ENCODE measurements at places on chromosomes 12 and 14.

- DNase-seq: no peak
These were observed 9.4 kb downstream of the AKT1 start for GRCh38 chr14:104786091-104786586.

- DNase-seq: no peak
These were observed 12.5 kb upstream of the CACNA2D4 start for GRCh38 chr12:1930803-1931597.

DNA sequence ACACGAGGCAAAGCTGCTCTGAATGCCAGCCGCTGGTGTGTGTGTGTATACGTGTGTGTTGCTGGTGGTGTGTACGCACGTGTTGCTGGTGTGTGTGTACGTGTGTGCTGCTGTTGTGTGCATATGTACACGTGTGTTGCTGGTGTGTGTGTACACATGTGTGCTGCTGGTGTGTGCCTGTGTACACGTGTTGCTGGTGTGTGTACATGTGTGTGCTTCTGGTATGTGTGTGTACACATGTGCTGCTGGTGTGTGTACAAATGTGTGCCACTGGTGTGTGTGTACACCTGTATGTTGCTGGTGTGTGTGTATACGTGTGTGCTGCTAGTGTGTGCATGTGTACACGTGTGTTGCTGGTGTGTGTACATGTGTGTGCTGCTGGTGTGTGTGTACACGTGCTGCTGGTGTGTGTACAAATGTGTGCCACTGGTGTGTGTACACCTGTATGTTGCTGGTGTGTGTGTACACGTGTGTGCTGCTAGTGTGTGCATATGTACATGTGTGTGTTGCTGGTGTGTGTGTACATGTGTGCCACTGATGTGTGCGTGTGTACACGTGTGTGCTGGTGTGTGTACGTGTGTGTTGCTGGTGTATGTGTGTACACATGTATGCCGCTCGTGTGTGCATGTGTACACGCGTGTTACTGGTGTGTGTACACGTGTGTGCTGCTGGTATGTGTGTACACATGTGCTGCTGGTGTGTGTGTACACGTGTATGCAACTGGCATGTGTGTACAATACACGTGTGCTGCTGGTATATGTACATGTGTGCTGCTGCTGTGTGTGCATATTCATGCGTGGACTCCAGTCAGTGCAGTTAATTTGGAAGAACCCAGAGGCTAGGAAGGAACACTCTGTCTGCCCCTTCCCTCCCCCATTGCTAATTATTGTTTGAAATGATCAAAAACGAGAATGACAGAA lies 47.2 kb downstream of the CACNA2D4 start:
- no peak for DNase-seq

DNA sequence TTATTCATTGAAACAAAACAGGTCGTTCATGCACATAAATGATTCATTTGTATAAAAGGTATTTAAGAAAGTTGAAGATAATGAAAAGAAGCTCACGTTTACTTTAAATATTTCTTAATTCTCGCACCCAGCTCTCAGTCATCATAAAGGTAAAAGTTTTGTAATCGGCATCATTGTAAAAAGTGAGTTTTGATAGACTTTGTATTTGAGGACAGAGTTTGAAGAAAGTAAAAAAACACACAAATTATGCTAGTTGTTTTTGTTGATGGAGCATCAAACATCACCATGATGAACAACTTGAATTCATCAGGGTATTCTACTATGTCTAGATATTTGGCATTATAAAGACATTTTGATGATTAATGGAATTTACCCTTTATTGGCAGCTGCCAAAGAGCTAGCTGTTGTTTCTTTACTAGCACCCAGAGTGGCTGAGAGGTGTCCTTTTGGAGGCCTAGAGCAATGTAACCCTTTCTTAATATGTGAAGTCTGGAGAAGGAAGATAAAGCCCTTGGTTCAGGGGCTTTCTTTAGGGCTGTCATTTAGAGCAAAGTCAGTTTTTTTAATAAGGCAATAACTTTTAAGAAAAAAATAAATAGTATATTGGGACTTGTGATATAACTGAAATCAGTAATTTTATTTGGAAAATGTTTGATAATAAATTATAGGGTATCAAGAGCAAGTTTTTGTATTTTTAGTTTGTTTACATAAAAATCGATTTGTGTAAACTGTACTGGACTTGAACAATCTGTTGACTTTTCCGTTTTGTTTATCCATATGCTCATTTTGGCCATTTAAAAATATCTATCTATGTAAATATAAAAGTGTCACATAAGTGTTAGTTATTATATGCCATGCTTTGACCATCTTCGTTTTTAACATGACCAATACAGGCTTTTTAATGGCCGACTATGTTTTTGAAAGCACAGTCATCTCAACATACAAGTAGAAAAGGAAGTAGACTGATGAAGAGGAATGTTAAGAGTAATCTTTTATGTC lies 7.4 kb downstream of the GLRX5 start:
- no peak for DNase-seq

- DNase-seq: no peak
These were observed 6.4 kb downstream of the KTN1 start for GRCh38 chr14:55586411-55586810.

GRCh38 chr14:92037989-92038388 lies 1.9 kb downstream of the TRIP11 start:
- DNase-seq: no peak

DNA sequence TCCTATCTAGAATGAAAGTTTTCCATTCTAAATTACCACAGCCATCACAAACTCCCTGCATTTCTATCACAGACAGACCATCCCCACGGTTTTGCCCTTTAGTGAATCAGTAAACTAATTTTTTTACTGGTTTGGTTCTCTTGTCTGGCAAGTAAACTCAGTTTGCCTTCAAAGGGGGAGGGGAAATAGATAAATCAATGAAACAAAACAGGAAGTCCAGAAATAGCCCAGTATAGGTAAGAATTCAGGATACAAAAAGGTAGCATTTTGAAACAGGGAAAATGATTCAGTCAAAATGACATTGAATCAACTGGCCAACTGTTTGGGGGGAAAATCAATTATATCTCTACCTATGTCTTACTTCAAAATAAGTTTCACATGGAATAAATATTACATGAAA lies 15.8 kb upstream of the BAZ1A start:
- DNase-seq: no peak

GRCh38 chr12:106214571-106214970 lies 33.2 kb downstream of the CKAP4 start:
- no peak for DNase-seq

GRCh38 chr12:63937378-63938316 lies 93.1 kb downstream of the SRGAP1 start:
- DNase-seq: no peak

- DNase-seq: no peak
These were observed 243.9 kb upstream of the ATXN7L3B start for GRCh38 chr12:74293689-74294131.

- no peak for DNase-seq
These were observed 41.1 kb downstream of the GLRX5 start for GRCh38 chr14:95575840-95576473.

DNA sequence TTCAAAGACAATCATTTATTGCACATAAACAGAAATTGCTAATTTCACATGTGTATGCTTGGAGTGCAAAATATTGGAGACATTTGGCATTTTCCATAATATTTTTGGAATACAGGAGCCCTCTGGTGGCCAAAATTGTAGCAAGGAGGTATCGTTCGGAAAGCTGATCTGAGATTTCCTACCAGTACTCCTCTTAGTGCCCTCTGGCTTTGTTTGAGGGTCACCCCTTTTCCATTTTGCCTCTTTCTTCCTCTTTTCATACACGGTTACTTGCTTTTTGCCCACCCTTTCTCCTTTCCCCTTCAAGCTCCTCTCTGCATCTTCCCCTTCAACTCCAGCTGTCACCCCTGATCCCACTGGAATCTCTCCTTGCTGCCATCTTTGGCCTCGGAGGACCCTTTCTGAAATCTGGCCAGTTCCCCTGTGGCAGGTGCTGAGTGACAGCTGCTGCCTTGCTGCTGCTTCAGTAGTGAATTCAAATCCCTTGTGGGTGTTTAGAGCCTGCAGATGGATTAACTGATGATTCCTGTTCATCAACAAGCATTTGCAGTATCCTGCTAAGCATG lies 164.6 kb upstream of the PARP11 start:
- DNase-seq: no peak

DNA sequence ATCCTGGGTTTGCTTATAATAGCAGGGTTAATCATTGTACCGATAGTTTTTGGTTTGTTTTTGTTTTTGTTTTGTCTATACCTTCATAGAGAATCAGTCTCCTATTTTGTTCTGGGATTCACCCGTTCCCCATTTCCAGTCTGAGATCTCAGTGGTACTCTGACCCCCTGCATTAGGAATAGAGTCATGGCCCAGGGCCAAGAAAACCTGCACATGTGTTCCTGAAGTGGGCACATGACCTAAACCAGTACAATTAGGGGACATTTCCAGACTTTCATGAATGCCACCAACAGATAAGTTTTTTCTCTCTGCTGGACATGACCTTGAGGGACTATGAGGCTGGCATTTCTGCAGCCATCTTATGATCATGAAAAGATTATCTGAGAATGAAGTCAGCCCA lies 52.5 kb downstream of the MRPL42 start:
- no peak for DNase-seq

DNA sequence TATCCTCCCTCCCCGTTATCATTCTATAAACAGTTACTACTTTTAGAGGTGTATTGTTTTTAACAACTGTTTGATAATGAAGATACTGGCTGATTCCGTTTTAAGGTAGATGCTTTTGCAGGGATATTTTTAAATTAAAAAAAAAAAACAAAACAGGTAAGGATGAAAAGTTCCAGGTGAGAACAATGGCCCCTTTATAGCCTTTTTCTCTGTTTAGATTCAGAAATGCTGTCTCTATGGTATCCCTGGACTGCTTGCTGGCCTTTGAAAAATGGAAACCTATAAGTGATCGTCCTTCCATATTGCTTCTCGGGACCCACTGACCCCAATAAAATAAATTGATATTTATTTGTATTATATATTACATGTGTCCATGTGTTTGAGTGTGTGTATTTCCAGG lies 23.2 kb upstream of the ANO6 start:
- DNase-seq: no peak

DNA sequence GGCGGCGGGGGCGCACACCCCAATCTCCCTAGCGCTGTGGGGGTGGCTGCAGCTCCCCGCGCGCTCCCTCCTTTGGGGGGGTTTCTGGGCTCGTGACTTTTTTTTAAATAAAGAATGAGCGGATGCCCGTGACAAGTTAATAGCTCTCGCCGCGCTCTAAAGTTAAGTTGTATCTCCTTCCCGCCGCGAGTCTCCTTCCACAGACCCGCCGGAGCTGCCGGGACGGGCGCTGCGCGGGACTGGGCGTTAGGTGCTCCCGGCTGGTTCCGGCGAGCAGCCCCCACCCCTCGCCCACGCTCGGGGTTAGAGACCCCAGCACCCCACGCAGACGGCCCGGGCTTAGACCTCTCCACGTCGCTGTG lies 82.6 kb upstream of the HMGA2 start:
- DNase-seq: no peak

- no peak for DNase-seq
These were observed 224.6 kb upstream of the FOXN3 start for GRCh38 chr14:89641495-89642175.

DNA sequence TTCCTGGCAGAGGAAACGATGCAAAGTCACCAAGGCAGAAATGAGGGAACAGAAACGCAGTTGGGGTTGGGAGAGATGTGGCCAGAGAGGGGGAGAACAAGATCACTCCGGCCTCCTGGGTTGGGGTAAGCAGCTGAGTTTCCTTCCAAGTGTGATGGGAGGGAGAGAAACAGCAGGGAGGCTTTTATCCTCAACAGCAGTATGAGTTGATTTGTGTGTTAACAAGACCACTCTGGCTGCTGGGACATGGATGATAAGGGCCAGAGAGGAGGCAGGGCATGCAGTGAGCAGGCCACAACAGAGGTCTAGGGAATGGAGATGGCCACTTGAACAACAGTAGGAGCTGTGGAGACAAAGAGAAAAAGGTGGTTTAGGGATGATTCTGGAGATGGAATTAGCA lies 66.8 kb downstream of the GLRX5 start:
- no peak for DNase-seq

DNA sequence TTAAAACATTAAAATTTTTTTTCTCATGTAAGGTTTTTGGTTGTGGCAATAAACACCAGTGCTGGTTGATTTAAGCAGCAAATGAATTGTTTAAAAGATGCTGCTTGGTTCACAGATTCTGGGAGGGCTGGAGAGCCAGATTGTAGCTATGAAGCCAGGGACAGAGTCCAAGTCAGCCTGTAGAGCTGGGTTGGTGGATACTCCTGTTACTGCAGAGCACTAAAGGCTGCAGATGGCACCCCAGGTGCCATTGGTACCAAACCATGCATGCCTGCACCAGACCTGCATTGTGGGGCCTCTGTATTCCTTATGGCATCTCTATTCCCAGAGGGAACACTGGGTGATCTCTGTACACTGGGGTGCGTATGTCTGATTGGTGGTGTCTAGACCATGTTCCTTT lies 113.3 kb downstream of the SNAPC1 start:
- DNase-seq: no peak

DNA sequence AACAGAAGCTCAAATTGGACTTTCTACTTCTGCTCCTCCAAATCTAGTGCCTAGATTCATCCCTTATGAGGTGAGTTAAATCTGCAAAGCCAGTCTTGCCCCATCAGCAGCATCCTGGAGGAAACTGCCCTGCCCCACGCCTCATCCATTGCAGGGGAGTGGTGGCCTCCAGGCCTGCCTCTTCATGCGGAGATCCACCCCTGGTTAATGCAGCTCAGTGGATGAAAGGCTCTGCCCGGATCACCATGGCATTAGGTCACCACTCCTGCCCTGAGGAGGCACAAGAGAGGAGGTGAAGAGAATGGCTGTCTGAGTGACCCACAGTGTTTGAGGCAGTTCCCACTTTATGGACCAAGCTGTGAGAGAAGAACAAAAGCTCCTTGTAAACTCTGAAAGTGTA lies 218.1 kb downstream of the C12orf75 start:
- DNase-seq: no peak

- DNase-seq: no peak
These were observed 197.7 kb upstream of the SLC16A7 start for GRCh38 chr12:59398164-59398563.

DNA sequence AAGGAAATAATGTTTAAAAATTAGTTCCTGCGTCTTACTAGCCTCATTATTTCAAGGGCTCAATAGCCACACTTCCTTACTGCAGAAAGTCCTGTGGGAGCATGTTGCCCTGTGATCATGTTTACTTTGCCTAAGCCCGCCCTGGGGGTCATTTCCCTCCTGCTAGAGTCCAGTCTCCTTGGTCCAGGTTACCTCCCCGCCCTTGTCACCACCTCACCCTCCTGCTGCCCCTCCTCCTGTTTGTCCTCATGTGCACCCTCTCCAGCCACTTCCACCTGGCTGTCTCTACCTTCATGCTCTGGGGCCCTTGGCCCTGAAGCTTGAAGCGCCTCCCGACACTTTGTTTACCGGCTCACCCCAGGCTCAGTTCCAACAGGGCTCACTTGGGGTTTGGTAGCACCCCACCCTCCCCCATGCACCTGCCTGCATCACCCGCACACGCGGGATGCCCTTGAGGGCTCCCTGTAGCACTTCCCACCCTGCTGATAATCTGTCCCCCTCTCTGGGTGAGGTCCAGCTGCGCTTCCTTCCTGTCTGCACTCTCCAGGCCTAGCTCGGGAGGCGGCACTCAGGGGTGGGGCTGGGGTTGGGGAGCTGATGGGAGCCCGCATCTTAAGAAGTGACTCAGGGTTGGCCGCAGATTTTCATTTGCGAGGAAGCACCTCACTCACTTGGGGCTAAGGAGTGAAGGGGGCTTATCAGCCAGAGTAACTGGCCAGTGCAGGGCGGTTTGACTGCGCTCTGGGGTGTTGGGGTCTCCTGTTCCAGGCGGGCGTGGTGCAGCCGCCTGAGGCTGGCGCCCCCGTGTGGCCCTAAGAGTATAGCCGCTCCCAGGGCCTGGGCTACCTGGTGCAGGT lies 40.1 kb downstream of the SMIM41 start:
- DNase-seq: peak; percentile 66

GRCh38 chr14:20659813-20660395 lies 18.4 kb upstream of the OR6S1 start:
- DNase-seq: no peak

Data from stimulated activated effector memory CD8-positive, alpha-beta T cell treated with anti-CD3 and anti-CD28 coated beads, Interleukin-12 subunit alpha, Interleukin-12 subunit beta, amount 100 ng/mL, for 72 hours (primary cell).